ENCODE measurements at places on chromosomes 6 and 20.

- no peak for DNase-seq
Observed at GRCh38 chr6:147954938-147955337, 387.7 kb upstream of the SASH1 start.

DNA sequence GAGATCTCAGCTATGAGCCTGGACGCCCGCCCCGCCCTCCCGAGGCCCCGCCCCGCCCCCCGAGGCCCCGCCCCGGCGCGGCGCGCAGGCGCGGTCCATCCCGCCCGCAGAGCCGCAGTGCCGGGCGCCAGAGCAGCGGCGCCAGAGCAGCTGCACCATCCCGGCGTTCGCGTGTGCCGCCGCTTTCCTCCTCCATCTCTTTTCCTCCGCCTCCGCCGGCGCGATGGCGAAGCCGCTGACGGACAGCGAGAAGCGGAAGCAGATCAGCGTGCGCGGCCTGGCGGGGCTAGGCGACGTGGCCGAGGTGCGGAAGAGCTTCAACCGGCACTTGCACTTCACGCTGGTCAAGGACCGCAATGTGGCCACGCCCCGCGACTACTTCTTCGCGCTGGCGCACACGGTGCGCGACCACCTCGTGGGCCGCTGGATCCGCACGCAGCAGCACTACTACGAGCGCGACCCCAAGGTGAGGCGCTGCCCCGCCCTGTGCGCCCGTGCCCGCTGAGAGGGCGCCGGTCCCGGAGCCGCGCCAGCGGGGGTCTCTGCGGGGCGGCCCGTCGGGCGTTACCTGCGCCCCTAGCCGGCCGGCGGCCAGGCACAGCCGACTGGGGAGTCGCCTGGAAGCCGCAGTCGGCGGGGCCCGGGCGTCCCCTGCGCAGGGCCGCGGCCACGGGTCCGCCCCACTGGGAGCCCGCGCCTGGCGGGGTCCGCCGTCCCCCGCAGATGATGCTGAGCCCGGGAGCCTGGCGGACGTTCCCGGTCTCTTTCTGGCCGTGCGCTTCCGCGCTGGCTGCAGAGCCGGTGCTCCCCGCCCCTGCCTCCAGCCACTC lies at the start of gene PYGB:
Gene PYGB (plus strand): TSS at position 130 of the 830 bp plus-strand sequence. CDS start 94 bp downstream, at position 224.
- no peak for DNase-seq

DNA sequence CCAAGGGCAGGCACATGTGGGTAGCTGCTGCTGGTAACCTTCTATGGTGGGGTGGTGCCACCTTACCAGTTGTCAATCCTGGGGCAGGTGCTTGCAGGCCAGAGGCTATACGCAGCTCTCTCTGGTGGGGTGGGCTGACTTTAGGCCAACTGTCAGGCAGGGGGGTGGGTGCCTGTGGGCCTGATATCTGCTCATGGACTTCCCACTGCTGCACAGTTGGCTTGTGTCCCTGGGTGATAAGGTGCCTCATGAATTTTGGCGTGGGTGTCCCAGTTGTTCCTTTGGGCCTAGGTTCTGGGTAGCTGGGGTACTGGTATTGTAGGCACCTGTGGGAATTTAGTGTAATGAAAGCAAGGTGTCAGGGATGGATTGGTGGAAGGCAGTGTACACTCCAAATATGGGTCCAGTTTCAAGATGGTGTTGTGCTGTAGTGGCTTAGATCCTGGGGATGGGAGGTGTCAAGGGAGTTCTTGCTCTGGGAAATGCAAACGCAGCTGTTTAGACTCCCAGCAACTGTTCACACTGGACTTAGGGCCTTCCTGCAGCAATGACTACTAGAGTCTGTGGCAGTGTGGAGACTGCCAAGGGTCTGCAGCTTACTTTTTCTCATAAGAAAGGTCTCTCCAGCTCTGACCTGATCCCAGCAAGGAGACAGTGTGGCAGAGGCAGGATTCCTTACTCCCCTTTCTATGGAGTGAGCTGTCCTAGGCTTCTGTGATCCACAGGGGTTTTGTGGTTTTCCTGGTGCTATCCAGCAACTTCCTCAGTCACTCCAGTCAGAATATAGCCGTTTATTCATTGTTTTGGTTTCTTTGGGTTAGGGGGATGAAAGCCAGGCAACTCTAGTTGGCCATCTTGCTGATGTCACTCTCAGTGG lies 128.2 kb downstream of the CRYBG1 start:
- no peak for DNase-seq

GRCh38 chr6:10146715-10147451 lies 268.0 kb downstream of the TFAP2A start:
- DNase-seq, result no peak

DNA sequence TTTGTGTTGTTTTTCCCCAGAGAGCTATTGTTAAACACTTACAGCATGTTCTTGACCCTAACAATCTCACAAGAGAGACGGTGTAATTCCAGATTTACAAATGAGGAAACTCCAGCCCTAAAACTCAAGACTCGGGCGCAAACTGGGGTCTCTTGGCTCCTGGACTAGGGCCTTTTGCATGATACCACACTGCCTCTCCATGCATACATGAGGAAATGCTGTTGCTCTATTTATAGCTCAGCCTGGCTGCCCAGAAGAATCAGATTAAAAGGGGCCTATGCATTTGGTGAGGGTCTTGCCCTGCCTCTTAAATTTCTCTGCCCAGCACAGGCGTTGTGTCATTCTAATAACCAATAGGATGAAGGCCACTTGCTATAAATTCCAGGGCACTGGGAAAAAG lies 30.5 kb upstream of the SNRPB2 start:
- DNase-seq, result no peak

DNA sequence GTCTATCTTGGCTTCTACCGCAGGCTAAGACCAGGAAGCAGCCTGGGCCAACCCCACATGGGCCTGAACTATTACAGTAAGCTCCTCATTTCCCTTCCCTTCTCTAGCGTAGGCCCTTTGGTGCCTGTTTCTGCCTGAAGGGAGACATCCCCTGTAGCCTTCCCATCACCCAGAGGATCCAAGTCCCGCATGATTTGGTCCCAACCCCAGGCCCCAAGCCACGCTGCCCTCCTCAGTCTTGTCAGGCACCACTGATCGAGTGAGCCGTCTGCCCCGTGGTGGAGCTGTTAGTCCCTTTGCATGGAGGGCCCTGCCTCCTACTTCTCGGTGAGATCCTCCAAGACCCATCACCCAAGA lies 46.4 kb downstream of the EBF4 start:
- DNase-seq, result no peak

GRCh38 chr6:160871320-160871719 lies 120.2 kb upstream of the MAP3K4 start:
- DNase-seq, result no peak

- DNase-seq, result no peak
Observed at GRCh38 chr20:40225596-40225995, 463.4 kb downstream of the MAFB start.

- no peak for DNase-seq
Observed at GRCh38 chr20:7496394-7496991, 443.8 kb downstream of the HAO1 start.

DNA sequence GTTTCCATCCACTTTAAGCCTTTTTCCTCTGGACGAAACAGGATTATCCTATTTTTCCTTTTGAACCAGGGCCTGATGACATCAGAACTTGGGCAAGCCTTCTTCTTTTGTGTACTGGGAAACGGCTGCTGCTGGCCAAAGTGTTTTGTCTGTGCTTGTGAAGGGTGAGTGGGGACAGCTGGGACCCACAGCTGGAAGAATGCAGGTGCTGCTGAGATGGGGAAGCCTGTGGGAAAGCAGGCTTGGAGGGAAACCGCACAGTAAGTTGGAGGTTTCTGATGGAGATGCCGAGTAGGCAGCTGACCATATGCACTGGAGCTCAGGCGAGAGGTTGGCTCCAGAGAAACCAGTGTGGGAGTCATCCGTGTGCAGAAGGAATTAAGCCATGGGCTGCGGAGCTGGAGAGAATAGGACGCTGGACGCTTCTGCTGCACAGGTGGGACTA lies 8.5 kb upstream of the PSMG4 start:
- DNase-seq, result no peak

DNA sequence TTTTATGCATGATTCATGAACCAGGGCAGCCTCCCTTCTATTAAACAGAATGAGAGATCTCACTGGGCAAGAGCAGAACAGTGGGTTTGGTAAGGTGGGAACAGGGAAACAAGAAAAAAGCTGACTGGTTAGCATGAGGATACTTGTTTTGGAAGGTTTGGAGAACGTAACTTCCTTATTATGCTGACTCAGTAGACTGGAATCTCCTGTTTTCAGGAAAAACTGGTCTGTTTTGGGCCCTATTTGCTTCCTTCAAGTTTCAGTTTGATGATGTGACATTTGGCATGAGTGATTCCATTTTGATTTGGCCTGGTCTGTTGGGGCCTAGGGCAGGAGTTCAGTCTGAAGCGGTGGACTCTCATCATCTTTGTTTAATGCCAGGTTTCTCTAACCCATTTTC lies 172.0 kb downstream of the MYLK4 start:
- no peak for DNase-seq

- no peak for DNase-seq
Observed at GRCh38 chr6:35016502-35017321, 124.4 kb downstream of the TCP11 start.

DNA sequence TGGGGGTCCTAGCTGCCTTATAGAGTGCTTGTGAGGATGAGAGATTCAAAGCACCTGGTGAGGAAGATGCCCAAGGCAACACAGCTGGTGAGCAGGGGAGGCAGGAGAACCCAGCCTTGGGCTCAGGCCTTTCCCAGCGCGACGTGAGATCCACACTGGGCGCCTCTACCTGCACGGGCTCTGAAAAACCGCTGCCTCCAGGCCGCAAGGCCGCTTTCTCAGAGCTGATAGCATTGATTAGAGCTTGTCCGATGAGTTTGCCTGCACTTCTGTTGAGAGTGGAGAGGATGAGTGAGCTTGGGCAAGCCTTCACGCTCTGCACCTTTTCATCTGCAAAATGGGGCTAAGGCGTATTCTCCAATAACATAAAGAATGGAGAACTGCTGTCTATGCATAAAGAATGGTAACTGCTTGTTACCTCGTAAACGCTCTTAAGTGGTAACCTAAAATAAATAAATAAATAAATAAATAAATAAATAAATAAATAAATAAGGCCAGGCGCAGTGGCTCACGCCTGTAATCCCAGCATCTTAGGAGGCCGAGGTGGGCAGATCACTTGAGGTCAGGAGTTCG lies 916 bp downstream of the PABPC1L start:
- DNase-seq, result no peak

- no peak for DNase-seq
Observed at GRCh38 chr6:64984948-64985347, 722.1 kb downstream of the EYS start.

DNA sequence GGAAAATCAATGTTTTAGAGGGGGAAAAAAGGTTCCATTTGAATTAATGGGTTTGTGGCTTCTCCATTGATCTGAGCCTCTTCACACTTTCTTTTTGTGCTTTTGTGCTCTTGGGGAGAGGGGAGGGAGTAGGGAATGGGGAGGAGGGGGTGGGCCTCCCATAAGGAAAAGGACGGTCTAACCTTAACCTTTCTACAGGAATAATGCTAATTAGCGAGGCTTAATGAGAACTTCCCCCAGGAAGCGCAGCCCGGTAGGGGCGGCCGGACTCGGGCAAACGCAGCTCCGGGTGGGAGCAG lies 103.0 kb downstream of the NOL4L start:
- DNase-seq, result no peak

GRCh38 chr20:62815066-62815991 lies 1.5 kb upstream of the COL9A3 start:
- no peak for DNase-seq

DNA sequence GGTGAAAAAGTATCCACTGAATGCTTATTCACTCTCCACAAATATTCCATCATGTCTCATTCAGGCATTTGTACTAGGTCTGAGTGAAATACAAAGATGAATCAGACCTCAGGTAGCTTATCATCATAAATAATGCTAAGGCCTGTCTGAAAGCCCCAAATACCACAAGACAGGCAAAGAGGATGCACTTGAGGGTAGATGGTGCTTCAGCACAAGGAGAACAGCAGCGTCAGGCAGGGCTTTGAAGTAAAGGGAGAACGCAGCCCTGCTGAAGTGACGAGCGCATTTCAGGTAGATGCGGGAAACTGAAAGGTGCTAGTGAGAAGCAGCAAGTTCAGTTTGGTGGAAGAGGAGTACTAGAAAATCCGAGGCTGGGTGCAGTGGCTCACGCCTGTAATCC lies 38.7 kb downstream of the MAP3K5 start:
- DNase-seq, result no peak

- no peak for DNase-seq
Observed at GRCh38 chr20:50049442-50050026, 63.4 kb downstream of the UBE2V1 start.

- no peak for DNase-seq
Observed at GRCh38 chr6:4466769-4467480, 309.3 kb upstream of the CDYL start.

GRCh38 chr6:79167931-79168694 lies 66.4 kb downstream of the HMGN3 start:
- DNase-seq, result no peak

DNA sequence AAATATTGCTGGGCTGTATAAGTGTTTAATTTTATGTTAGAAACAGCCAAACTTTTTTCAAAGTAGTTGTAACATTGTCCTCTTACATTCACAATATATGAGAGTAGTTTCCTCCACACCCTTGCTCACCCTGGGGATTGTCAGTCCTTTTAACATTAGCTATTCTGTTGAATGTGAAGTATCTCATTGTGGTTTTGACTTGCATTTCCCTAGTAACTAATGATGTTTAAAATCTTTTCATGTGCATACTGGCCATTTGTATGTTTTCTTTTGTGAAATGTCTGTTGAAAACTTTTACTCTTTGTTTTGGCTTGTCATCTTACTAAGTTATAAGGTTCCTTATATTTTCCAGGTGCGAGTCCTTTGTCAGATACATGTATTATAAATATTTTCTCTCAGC lies 32.9 kb downstream of the TRIM38 start:
- DNase-seq, result no peak

DNA sequence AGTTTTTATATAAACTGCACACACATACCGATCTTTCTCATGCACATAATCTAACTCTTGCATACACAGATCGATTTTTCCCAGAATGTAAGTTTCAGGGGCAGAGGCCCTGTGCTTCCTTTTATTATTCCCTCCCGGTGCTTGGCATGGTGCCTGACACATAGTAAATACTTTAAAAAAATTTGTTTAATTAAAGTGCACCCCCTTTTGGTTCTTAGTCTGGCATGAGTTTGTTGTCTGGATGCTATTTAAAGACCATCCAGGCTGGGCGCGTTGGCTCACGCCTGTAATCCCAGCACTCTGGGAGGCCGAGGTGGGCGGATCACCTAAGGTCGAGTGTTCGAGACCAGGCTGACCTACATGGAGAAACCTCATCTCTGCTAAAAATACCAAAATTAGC lies 5.4 kb upstream of the DEK start:
- no peak for DNase-seq

- no peak for DNase-seq
Observed at GRCh38 chr20:22583773-22584521, 425 bp downstream of the FOXA2 start.

GRCh38 chr6:86949771-86950170 lies 12.4 kb downstream of the HTR1E start:
- no peak for DNase-seq

- no peak for DNase-seq
Observed at GRCh38 chr6:117546674-117547073, 55.6 kb downstream of the GOPC start.

DNA sequence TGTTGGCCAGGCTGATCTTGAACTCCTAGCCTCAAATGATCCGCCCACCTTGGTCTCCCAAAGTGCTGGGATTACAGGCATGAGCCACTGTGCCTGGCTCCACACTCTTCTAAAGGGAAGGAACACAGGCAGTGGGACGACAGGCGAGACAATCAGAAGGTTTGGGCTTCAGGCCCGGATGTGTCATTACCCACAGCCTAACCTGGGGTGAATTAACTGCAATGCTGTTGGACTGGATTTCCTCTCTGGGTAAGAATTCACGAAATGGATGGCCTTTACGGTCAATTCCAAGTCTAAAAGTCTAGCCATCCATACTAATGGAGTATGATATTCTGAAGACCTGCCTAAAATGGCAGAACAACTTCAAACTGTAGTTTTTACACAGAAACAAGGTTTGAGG lies 83.7 kb upstream of the CCDC28A start:
- DNase-seq, result no peak

All from cerebellar nuclear complex (tissue), 1 donor.